SW480 (cell line): ENCODE measurements at places on chromosomes 1 and 21.

GRCh38 chr1:203271962-203272632 is 33.2 kb upstream of the BTG2 start:
- no peak for DNase-seq

GRCh38 chr21:23016617-23017016 is 2018.4 kb downstream of the NCAM2 start:
- peak; percentile 29 for DNase-seq

DNA sequence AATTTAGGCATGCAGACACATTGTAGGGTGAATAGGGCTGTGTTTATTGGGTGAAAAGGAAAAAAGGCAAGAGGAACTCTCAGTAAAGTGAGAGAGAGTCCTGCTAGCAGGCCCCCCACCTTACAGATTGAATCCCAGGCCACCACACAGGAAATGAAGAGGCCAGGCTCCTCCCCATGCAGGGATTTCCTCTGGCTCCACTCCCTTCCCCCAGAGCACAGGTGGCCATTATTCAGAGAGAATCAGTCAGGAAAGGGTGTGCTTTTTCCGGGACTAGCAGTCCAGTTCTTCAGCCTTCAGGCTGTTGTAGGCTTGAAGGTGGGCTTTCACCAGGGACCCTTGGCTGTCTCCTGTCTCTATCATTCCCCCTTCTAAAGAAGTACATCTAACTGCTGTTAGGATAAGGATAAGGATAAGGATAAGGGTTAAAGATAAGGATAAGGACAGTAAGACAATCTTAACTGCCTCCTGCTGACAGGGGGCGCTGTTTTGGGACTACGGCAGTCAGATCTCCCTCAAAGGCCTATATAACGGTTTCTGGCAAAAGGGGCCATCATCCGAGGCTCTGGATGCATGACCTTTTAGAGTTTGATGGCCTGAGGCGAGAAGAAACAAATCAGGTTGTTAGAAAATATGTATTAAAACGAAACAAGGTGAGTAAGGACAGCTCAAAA is 26.3 kb downstream of the ZNF648 start:
- no peak for DNase-seq

DNA sequence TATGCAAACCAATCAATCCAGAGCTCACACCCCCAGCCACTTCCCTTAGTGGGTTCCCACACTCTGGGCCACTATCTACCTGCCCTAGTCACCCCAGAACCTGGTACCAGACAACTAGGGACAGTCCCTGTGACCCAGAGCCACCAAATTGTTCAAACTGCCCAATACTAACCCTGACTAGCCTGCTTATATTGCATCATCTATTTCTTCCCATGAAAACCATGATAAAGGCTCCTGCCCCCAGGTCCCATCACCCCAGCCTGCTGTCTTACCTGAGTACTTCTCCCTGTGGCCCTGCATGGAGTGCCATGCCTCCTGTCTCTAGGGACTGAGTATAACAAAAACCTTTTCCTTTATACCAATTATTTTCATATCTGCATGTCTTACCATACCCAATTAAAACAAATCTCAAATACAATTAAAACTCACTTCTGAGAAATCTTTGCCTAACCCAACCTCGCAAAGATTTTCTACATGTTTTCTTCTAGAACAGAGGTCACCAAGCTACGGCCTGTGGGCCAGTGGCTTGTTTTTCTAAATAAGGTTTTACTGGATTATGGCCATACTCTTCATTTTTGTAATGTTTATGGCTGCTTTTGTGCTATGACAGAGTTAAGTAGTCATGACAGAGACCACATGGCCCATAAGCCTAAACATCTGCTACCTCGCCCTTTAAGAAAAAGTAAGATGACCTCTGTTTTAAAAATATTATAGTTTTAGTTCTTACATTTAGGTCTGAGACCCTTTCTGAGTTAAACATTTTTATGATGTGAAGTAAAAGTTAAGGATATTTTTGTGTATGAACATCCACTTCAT is 31.0 kb upstream of the NID1 start:
- no peak for DNase-seq

DNA sequence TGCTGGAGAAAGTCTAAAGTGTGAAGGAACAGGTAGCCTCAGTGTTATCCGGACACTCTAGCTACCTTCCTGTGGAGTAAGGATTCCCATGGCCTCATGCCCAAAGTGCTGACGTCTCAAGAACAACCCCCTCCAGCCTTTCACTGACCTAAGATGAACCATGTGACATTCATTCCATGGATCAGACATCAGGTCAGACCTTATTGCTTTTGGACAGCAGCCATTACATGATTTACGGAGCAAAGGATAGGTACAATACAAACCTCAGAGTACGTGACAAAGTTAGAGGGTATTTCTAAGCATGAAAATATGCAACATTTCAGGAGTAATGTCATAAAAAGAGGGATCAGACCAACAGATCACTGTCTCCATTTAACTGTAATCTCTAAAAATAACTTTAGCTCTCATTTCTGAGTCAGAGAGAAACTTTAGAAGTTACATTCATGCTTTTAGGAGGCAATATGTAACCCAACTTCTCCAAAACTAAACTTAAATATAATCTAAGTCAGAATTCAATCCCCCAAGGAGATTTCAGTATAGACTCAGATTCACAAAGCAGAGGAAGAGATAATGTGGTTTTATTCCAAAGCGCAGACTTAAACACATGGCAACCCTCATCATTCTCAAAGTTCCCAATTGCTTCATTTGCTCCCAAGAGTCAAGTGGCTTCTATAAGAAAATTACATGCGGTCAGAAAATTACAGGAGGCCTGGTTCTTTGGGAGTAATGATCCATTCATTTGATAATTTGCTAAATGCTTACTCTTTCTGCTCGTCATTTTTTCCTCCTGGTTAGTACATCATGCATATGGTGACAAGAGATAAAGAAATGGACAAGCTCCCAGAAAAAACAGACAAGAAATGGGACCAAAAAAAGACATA is 280.4 kb downstream of the SETD4 start:
- no peak for DNase-seq

DNA sequence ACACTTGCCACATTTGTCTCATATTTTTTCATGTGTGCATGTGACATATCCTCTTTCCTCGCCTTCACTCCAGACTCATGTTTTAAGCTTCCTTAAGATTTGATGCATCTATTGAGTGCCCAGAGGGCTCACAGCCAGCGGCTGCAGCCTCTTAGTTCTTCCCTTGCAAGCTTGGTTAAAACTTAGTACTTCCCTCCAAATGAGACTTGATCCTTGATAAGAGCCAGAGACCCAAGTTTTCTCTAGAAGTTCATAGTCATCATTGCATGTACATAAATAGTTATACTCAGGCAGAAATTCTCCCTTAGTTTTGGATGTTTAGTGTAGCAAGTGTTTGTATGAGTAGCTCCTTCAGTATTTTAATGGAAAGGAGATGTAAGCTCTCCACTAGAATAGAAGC is 337.6 kb upstream of the B3GALT2 start:
- no peak for DNase-seq

DNA sequence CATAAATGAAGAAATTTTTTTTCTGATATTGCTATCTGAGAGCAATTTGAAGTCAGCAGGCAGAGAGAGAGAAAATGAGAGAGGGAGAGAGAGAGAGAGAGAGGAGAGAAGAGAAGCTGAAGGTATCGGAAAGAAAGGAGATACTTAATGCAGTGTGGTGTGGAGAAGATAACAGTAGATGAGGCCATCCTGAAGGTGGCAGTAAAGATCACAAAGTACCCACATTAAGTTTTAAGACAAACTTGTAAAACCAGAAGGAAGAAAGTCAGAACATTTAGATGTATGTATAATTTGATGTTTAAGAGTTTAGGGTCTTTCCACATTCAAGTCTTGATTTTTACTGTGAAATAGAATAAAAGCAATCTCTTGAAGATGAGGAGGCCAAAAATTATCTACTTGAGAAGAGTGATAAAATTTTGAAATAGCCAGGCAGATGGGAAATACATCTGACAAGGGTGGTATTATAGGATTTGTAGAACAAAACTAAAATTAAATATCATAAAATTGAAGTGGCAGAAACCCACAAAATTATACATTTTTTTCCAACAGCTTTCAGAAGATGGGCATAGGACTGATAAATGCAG is 1753.4 kb downstream of the MRPL39 start:
- DNase-seq = peak; percentile 48

DNA sequence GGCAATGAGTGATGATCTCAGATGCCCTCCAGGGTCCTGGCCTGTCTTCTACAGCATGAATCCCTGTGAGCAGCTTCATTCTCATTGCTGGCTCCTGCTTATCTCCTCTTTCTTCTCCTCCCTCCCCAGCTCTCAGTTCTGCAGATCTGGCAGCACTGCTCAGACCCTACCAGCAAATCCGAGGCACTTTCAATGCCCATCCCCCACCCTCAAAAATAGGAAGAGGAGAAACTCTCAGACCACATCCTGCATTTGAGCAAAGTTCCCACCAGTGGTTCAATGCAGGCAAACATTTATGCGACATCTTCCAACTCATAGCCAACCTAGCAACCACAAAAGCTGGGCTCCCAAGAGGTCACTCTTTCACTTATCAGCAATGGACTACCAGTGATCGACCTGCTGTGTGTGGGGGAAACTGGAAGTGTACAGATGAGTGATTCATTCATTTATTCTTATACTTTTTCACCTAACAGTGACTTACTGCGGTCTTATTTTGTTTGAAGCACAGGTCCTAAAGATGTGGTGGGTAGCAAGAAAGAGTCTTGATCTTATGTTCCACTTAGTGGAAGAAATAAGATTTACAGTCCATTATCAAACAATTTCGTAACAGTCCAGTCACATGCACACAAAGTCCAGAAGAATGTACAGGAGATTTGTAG is 5.8 kb upstream of the CHI3L2 start:
- no peak for DNase-seq

GRCh38 chr21:20215959-20216358 is 782.2 kb upstream of the NCAM2 start:
- no peak for DNase-seq

DNA sequence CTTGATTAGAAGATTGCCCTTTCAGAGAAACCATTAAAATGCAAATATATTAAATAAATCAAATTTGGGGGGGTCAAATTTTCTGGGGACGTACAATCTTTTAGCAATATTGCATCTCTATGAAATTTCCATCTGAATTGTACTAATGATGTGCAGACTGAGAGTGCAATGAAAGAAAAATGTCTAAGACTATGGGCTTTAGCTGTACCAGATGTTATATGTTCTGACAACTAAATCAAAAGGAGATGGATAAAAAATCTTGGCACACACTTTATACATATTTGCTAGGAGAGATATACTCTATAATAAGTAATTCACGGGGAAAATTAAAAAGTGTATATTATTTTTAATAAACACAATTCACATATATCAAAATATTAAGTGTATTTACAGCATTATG is 13.0 kb upstream of the PLPPR5 start:
- no peak for DNase-seq

DNA sequence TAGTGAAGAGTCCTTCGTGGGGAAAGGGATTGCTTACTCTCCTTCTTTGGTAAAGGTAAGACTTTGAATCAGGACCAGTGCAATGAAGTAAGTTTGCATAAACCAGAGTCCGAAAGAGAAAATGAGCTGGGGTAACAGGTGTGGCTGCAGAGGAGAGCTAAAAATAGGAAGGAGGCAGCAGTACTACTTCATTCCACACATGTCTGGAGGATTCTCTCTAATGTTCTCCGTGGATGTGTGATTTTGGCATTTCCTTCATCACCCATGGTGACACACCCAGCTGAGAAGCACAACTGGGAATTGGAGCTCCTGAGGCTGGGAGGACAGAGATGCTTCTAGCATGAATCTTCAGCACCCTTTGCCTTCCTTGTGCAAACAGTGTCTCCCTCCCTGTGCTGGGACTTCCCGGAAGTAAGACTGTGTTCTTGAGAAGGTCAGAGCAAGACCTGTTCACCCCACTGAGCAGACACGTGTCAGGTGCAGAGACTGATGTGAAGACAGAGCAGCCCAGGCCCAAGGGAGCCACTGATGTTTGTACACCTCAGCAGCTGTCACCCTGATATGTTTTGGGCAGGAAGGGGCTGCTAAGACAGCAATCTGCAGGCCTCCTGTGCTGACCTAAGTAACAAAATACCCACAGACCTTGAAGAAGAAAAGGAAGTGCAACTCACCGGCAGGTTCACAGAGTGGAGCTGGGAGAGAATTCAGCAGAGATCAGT is 13.3 kb downstream of the FCRL1 start:
- no peak for DNase-seq

GRCh38 chr1:160855181-160855981 is 7.3 kb downstream of the CD244 start:
- DNase-seq = no peak

DNA sequence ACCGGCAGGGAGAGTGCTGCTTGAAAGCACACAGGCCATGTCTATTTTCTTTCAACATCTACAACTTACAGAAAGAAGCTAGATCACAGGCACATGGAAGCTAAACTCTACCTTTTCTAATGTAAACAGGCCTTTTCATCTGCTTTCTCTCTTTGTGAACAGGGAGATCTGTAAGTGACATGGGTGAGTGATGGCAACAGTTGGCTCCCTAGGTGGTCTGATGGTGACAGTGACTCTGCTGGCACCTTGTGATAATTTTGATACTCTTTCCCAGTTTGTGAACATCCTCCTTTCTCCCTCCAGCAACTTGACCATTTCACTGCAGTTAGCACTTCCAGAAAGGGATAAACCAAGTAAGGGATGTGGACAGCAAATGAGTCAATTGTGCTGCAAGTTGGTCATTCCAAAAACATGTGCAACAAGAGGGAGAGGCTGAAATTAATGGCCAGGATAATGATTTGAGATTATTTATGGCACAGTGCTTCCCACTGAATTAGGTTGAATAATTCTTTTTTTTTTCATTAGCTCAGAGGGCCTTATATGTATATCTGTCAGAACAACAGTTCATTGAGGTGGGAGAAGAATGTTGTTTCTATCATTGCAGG is 89.5 kb downstream of the XCL2 start:
- DNase-seq = no peak

DNA sequence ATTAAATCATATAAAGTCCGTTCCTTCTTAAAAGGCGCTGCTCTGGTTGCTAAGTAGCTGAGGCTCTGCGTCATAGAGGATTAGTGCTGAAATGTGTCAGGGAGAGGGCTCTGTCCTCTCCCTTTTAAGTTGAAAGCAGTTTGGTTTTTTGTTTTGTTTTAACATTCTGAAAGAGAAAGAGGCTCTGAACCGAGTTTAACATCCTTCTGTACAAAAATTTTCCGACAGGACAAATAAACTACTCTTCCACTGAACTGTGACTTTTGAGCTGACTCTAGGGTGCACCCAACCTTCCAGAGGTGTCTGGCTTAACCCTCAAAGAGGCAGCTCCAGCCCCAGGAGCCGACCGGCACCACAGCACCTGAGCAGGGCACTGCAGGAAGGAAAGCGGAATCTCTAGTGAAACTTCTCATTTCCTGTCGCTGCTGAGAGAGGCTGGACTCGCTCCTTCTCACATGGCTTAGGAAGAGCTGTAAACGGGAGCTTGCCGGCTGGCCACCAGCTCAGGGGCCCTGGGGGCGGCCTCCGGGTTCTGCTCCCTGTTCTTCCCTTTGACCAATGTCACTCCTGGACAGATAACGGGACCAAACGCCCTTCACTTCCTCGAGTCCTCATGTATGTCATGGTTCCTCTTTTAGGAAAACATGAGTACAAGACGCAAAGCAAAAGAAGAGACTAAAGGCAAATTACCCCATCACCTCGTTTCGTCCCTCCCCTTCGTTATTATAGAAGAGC is 1.2 kb downstream of the VAV3 start:
- no peak for DNase-seq

- DNase-seq = no peak
These were observed 193.4 kb downstream of the PRDM2 start for GRCh38 chr1:13893409-13893821.
